ENCODE measurements at places on chromosomes 16 and 17. TPM values are rescaled to one million over a fixed set of nuclear protein-coding genes. Genes with fewer than 3 reads are reported as not detected.

DNA sequence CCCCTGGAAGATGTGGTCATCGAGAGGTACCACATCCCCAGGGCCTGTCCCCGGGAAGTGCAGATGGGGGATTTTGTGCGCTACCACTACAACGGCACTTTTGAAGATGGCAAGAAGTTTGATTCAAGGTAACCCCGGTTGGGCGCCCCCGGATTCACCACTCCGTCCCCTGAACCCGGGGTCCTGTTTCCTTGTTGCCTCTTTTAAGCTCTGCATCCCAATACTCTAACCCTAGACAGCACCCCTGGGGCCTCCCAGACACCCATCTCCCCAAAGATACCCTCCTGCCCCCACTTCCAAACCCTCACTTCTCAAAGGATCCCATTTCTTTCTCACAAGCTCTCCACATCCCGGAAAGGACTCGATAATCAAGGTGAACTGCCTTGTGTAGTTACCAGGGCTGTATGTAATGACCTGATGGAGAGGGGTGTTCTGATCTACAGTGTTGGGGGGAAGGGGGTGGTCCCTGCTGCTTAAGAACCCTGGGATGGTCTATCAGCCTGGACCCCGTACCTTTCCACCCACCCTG lies 412 bp downstream of the FKBP10 start:
- no peaks in the 10 kb centered on the region for H3K27me3 ChIP-seq
- DNase-seq, result no peak
- H3K4me3 ChIP-seq, result no peak overlapping the region
- no peaks in the 10 kb centered on the region for H3K36me3 ChIP-seq
- peaks cover 20% of the 10 kb centered on the region for H3K4me1 ChIP-seq
- H3K27ac ChIP-seq, result no peak overlapping the region

GRCh38 chr16:54120846-54121480 lies 165.6 kb downstream of the IRX3 start:
- no peak overlapping the region for H3K27ac ChIP-seq
- no peak overlapping the region for H3K4me3 ChIP-seq
- no peak for DNase-seq
- H3K4me1 ChIP-seq, result no peaks in the 10 kb centered on the region
- no peaks in the 10 kb centered on the region for H3K27me3 ChIP-seq
- H3K36me3 ChIP-seq, result no peaks in the 10 kb centered on the region

GRCh38 chr16:84184775-84185174 lies 2.1 kb downstream of the TAF1C start:
- peaks cover 36% of the 10 kb centered on the region for H3K36me3 ChIP-seq
- no peaks in the 10 kb centered on the region for H3K27me3 ChIP-seq
- peak; percentile 66 for DNase-seq
- peaks cover 16% of the 10 kb centered on the region for H3K4me1 ChIP-seq
- no peak overlapping the region for H3K4me3 ChIP-seq
- H3K27ac ChIP-seq, result peak overlapping the region; percentile 32

RBFOX1 gene
- 0.27 TPM for polyA plus RNA-seq

GRCh38 chr16:81855552-81856153 lies 76.6 kb downstream of the PLCG2 start:
- no peak for DNase-seq
- no peaks in the 10 kb centered on the region for H3K4me1 ChIP-seq
- no peaks in the 10 kb centered on the region for H3K27me3 ChIP-seq
- no peak overlapping the region for H3K4me3 ChIP-seq

SLC13A2 gene
- polyA plus RNA-seq, result 0.05 TPM

PDILT gene
- polyA plus RNA-seq, result not detected

DNA sequence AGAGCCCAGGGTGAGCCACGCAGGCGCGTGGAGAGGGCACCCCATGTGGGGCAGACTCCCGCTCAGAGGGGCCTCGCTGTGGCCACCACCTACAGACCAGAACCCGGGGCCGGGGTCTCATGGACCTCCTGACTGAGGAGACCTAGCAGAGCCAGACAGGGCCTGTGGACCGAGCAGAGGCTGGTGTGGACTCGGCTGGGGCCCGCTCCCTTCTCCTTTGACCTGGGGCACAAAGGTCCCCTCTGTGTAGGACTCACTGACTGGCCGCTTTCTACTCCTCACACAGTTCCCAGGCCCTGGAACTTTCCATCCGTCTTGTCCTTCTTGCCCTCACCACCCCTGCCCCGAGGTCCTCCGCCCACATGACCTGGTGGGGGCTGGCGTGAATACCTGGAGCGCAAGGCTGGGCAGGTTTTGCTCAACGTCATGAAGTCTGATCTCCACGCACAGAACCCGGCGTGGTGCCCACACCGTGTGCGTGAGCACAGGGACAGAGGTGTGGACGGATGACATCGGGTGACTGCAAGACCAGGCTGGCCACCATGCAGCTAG lies 44.7 kb upstream of the ACSF3 start:
- no peak overlapping the region for H3K27ac ChIP-seq
- no peaks in the 10 kb centered on the region for H3K4me1 ChIP-seq
- H3K27me3 ChIP-seq, result peaks cover 19% of the 10 kb centered on the region
- H3K36me3 ChIP-seq, result no peaks in the 10 kb centered on the region
- H3K4me3 ChIP-seq, result no peak overlapping the region

GRCh38 chr16:81067166-81067565 lies 9.9 kb downstream of the C16orf46 start:
- H3K4me3 ChIP-seq, result no peak overlapping the region
- H3K27me3 ChIP-seq, result no peaks in the 10 kb centered on the region
- no peak overlapping the region for H3K27ac ChIP-seq
- H3K36me3 ChIP-seq, result no peaks in the 10 kb centered on the region

CACNG1 gene
- 0.88 TPM for polyA plus RNA-seq

SNAI3 gene
- 0.44 TPM for polyA plus RNA-seq

CFAP97D1 gene
- polyA plus RNA-seq, result not detected

- DNase-seq, result no peak
- no peak overlapping the region for H3K4me3 ChIP-seq
- no peaks in the 10 kb centered on the region for H3K27me3 ChIP-seq
- no peak overlapping the region for H3K27ac ChIP-seq
Observed at GRCh38 chr16:10638101-10638500, 56.6 kb downstream of the TEKT5 start.

DNA sequence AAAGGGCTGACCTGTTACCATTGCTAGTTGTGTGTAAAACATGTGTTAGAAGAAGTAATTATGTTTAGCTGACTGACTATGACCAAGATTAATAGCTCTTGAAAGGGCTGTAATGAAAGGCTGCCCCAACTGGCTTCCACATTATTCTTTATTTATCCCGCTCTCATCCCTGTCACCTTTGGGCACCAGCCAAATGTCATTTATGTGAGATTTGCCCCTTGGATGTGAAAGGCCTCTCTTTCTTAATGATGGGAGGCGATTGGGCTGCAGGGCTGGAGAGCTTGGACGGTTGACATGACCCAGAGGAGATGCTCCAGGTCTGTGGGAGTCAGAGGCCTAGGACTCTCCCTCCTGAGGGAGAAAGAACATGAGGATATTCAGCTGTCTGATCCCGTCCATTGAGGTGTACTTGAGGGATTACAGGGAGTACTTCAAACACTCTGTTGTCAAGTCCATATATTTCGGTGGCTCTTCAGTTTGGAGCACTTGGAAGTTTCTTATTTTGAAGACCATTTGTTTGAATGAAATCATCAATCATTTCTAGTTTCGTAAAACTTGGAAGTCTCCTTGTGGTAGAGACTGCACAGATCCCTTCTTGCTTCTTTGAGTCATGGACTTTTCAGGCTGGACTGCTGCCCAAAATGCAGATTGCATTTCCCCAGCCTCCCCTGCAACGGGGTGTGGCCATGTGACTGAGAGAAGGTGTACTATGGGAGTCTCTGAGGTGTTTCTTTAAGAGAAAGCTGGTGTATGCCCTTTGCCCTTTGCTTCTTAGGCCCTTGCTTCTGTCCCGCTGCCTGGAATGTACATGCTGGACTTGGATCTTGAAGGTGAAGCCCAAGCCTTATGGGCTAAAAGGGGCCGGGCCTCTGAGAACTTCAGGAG lies 51.3 kb downstream of the FTO start:
- H3K4me3 ChIP-seq, result no peak overlapping the region
- no peaks in the 10 kb centered on the region for H3K27me3 ChIP-seq
- no peak overlapping the region for H3K27ac ChIP-seq
- H3K4me1 ChIP-seq, result peaks cover 29% of the 10 kb centered on the region
- DNase-seq, result peak; percentile 44

MPV17L gene
- polyA plus RNA-seq, result 5.5 TPM

CLEC18C gene
- 2.0 TPM for polyA plus RNA-seq

DNA sequence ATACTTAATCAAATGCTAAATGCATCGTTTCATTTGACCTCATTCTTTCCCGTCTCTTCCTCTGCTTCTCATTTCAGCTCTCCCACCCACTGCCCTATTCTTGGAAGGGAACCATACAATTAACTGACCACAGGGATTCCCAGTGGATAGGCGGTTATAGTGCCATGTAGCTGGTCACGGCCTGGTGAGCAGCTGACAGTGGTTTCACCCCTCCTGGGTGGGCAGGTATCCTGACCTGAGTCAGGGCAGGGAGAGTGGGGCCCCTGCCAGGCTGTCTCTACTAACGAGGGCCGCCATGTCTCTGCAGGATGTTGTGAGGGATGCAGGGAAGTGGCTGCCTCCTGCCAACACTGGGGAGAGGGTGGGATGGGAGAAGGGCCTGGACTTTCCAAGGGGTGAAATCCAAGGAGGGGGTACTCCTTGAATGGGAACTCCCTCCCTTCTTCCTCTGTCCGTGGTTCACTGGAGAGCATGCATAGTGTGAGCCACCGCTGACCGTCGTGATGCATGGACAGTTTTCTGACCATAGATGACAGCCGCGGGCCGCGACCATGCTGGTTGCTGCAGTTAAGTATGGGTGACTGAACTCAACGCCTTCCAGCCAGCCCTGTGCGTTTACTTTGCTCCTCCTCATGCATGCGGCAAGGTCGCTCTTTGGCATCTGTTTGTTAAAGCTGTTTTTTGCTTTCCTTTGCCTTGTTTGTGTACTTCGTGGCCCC lies 95.9 kb downstream of the RPTOR start:
- H3K4me3 ChIP-seq, result no peak overlapping the region
- peaks cover 4% of the 10 kb centered on the region for H3K4me1 ChIP-seq
- no peaks in the 10 kb centered on the region for H3K27me3 ChIP-seq
- DNase-seq, result no peak
